Activated CD4-positive, alpha-beta T cell treated with anti-CD3 and anti-CD28 coated beads, Interleukin-2, amount 50 U/mL, for 24 hours (primary cell): ENCODE measurements at places on chromosomes 12 and 14.

- no peak for DNase-seq
Measured at GRCh38 chr12:22014783-22015144, 31.3 kb upstream of the CMAS start.

DNA sequence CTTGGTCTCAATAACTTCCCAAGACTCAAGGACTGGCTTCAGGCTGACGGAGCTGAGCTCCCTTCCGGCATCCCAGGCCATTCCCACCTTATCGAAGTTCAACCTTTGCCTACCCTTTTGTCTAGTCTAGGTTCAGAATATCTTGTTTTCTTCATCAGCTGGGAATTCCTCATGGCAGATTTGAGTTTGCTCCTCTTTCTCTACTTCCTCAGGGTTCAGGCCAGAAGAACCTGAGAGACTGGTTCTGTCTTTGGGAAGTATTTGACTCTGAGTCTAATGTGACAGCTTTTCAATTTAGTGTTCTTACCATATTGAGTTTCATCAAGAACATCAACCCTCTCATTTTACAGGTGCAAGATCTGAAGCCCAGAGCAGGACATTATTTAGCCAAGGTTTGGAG, 2.1 kb downstream of the BIN2 start:
- no peak for DNase-seq

DNA sequence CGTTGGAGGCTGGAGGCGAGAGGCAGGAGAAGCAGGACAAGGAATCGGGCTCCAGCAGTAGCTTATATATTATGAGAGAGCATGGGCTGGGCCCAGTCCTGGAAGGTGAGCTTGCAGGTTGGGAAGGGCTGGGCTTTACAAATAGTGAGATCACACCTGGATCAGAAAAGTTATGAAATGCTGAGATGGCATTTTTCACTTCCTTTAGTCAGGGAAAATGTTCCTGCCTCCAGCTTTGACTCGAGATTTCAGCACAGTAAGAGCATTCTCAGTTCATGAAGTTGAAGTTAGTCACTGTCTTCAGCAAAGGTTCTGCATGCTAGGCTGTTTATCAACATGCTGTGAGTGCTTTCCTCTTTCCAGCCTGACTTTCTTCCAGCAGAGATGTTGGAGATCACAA, at the start of gene KRT6C:
Gene KRT6C, minus strand, starts transcription at position 38 of the 400 bp plus-strand sequence. CDS start 68 bp downstream, outside the sequence.
- no peak for DNase-seq

GRCh38 chr14:42110167-42110566, 503.5 kb downstream of the LRFN5 start:
- no peak for DNase-seq

- DNase-seq, result no peak
Measured at GRCh38 chr12:32400866-32401265, 1.5 kb downstream of the FGD4 start.

DNA sequence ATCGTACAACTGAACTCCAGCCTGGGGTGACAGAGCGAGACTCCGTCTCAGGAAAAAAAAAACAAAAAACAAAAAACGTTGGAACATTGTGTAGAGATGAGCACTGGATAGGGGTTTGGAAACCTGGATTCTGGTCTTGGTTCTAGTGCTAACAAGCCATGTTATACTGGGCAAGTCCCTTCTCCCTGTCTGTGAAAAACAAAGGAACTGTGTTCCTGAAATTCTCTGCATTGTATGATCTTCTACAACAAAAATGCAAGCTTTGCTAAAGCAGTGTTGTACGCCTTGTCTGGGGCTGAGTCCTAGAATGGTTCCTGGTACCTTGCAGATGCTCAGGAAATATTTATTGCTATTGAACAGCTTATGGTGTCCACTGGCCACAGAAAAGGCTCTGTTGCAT, 13.4 kb downstream of the GPRC5D start:
- no peak for DNase-seq

DNA sequence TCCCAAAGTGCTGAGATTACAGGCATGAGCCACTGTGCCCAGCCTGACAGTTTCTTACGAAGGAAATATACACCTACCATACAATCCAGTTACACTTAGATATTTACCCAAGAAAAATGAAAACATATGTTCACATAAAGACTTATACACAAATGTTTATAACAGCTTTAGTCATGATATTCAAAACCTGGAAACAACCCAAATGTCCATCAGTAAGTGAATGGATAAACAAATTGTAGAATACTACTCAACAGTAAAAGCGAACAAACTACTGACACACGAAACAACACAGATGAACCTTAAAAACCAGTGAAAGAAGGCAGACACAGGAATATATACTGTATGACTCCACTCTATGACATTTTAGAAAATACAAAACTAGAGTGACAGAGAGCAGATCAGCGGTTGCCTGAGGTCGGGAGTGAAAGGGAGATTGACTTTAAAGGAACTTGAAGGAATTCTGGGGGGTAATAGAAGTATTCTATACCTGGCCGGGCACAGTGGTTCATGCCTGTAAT, 83.6 kb downstream of the SPRING1 start:
- DNase-seq, result no peak

DNA sequence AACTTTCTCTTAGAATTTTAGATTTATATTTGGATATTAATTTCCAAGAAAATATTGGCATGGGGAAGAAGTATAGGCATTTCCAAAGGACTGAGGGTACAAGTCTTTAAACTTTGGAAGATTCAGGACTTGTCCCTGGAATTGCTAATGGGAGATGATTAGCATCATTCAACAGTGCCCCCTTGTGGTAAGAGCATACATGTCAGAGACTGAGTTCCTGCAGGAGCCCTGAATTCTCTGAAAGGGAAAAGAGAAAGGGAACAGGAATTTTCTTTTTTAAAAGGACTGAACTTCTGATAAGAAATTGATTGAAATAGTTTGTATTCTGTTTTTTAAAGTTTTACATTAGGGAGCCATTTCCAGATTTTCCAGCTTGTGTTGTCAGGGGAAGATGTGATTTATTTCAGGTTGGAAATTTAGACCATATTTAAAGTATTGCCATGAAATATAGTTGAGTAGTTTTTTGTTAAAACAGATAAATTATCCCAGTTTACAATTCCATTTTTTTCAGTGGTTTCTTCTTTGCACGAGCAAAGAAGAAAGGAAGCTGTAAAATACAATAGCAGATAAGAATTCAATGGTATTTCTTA, 44.0 kb upstream of the REP15 start:
- no peak for DNase-seq

DNA sequence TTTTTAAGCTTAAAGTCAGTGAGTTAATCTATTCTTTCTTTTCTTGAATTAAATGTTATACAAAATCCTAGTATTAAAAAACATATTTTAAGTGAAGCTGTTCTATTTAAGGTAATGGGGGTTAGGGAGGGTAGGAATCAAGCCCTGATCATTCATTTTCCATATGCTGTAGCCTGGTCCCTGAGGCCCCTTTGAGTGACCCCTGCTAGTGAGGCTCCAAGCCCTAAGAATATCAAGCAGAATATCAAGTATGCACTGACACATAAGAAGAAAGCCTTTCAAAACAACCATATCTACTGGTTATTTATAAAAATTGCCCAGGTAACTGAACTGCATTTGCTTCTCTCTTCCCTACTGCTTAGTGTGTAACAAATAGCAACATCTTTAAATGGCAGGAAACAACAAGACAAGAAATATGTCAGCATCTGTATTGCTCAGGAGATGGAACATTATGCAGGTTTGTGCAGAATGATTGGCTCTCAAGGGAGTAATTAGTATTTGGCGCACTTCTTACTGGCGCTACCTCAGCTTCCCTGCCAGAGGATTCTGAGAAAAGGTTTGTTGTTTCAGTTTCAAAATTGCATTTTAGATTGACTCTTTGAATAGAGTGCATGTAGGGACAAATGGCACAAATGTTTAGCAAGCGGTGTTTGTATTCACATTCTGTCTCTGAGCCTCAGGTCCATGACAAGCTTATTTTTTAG, 223.0 kb downstream of the DUSP6 start:
- DNase-seq, result no peak

DNA sequence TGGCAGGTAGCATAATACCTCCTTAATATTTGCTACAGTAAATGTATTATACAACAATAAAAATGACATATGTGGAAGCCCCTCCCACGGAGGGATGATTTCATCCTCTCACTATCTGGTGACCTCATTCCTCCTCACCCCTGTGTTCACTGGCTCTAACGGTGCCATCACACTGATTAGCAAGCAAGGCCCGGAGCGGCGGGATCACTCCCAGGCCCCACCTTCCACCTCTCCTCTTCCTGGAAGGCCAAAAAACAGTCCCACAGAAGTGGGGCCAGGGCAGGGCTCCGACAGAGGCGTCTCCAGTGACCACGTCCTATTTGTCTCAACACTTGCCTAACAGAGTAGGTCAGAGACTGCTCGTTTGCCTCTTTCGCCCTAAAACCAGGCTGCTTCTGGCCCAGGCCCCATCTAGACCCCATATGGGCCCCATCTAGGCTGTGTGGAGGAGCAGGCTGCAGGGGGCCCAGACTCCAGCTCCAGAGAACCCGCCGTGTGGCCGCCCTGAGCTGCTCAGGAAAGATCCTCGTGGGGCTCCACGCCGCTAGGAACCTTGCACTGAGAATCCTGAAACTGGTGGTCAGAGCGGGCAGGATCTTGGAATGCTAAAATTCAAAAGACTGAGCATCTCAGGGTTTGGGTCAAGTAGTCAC, 3.7 kb downstream of the SELPLG start:
- DNase-seq, result peak; percentile 62

GRCh38 chr12:6752167-6752920, 597 bp downstream of the MLF2 start:
- no peak for DNase-seq

GRCh38 chr12:93176610-93177126, 201.1 kb upstream of the NUDT4 start:
- DNase-seq, result no peak

- no peak for DNase-seq
Measured at GRCh38 chr14:75196468-75196867, 20.1 kb upstream of the TMED10 start.

DNA sequence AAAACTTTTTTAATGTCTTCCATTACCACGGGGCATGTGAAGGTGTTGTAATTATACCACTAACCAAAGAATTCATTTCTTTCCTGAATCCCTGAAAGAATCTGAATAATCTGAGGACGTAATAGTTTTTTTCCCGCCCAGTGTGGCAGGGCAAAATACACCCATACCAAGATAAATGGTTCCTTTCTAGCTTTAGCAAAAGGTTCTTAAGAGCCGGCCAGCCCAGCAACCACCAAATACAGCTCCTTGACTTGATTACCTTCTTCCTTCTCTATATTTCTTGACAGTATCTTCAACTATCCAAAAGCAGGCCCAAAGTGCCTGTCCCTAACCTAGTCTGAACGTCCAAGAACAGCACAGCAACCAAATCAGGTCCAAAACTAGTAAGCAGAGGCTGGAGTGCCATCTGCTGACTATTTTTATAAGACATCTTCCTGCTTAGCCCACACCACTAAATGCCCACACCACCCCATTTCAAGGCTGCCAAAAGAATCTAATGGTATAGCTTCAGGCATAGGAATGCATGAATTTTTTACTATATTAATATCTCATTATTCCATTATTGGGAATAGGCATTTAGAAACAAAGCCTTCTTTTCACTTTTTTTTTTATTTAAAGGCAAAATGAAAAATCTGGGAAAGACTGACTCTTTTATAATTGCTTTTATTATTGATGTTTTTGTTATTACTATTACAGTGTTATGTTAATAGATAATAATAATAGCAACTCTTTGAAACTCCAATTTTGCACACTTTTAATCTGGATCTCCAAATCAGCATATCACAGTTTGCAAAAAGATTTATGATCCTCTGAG, 524.4 kb downstream of the MED13L start:
- DNase-seq, result no peak
